ENCODE measurements at places on chromosomes 7 and 10.

DNA sequence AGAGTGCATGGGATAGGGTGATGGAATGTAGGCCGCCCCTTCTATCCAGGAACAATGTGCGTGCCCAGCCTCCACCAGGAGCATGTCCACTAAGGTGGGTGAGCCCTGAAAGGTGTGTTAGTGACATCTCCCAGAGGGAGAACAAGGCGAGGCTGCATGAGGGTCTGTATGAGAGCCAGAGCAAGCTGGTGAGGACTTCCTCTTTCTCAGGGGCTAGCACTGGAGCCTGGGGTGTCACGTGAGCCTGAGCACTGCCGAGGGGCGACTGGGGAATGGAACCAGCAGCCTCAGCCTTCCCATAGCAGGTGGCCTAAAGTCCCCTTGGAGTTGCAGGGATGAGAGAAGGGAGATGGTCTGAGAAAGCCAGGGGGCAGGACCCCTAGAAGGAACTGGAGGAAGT is 156.3 kb upstream of the COBL start:
- DNase-seq, result no peak

DNA sequence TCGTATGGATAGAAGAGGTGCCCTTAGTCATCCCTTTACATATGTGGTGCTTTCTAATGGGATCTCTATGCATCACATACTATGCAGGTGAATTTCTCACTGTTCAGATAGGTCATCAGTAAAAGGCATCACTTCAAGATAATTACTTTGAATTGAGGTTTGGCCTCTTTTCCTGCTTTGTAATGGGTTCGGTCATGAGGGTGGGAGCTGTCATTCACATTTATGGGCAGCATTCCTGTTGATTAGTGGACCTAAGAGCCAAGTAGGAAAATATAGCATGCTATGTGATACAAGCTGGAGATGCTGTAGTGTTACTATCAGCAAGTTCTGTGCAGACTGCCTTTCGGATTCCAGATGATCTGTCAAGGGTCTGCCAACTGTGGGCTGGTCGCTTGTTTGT is 156.3 kb downstream of the LCOR start:
- DNase-seq, result no peak

DNA sequence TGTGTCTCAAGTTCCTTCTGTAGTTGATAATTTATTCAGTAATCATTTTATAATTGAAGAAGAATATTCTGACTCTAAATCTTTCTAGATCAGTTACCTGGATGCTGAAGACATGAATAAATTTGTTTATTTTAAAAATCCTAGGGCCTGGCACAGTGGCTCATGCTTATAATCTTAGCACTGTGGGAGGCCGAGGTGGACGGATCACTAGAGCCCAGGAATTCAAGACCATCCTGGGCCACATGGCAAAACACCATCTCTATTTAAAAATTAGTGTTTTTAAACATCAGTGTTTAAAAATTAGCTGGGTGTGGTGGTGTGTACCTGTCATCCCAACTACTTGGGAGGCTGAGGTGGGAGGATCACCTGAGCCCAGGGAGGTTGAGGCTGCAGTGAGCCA is 9.3 kb downstream of the POR start:
- DNase-seq, result no peak

- DNase-seq, result no peak
These were observed 279.4 kb upstream of the HABP2 start for GRCh38 chr10:113273181-113274163.

DNA sequence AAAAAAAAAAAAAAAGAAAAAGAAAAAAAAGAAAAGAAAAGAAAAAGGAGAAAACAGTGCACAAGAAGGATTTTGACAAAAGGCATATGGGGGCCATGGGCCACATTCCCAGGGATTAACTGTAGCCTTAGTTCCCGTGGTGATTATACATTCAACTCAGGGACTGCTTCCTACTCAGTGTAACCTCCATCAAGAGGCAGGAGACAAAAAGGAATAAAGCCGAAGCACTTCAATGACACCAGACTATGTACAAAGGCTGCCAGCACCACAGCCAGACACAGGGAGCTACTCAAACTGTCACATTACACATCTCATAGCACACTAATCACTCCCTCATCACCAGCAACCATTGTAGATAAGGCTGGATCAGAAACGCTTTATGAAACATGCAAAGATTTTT is 5.1 kb upstream of the PMPCB start:
- DNase-seq, result no peak

GRCh38 chr7:4791738-4792536 is 16.5 kb downstream of the AP5Z1 start:
- peak; percentile 86 for DNase-seq
